Immature natural killer cell (primary cell): ENCODE measurements at places on chromosomes 3 and 15.

- peak; percentile 33 for DNase-seq
Measured at GRCh38 chr15:83446904-83447709, at the start of gene SH3GL3. Gene SH3GL3, plus strand, starts transcription at chr15:83447341. Its CDS starts 193 bp downstream, at chr15:83447534.

GRCh38 chr3:129613367-129613740 lies 6.9 kb upstream of the PLXND1 start:
- DNase-seq, result no peak

- no peak for DNase-seq
Measured at GRCh38 chr3:69178082-69178481, 55.7 kb upstream of the LMOD3 start.

DNA sequence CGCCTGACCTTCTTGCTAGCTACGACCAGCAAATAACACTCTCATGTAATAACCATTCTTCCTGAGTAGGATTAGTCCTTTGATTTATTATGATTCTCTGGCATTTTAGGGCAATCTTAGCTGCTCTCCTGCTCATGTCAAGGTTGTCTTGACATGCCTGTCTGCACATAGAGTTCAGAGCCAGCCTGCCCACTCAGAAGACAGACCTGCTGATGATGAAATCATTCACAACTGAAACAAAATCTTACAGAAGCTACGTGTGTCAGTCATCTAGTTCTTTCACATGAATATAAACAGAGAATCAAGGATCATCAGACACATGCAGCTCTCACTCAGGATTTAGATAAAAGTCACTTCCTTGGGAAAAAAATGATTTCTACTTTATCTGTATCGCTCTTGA lies 173.6 kb upstream of the LYSMD4 start:
- DNase-seq, result no peak

- no peak for DNase-seq
Measured at GRCh38 chr3:68909719-68910118, 22.6 kb downstream of the TAFA4 start.

DNA sequence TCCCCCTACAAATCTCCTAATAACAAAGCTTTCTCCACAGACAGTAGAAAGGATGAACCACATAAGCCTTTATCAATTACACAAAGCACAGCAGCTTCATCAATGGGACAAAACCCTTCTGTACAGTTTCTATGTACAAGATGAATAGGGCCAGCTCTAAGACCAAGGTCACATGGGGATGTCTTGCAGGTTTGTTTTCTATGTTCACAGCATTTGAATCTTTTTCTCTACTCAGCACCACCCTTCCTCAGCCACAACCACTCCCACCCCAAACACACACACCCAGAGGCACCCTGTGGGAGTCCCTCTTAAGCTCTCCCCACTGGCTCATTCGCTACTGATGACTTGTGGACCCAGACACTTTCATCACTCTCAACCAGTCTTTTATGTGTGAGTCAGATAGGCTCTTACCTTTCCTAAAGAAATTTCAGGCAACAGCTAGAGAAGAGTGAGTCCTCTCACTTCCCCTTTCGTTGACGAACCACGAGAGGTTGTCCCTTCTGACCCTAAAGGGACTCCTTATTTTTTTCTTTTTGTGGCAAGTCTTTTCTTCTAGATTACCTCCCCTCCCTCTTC lies 57.9 kb downstream of the ARHGAP31 start:
- peak; percentile 56 for DNase-seq

- DNase-seq, result no peak
Measured at GRCh38 chr3:117748131-117748530, 1038.6 kb downstream of the TUSC7 start.

- no peak for DNase-seq
Measured at GRCh38 chr3:61448378-61448777, 113.0 kb upstream of the PTPRG start.
